NCI-H2171 treated with DMSO at 0.1 percent for 48 hours (cell line): ENCODE measurements at places on chromosomes 7 and 10.
A peak's percentile ranks its signal among the peaks of the same experiment; 100 is the strongest.

GRCh38 chr10:132383751-132384196 lies 13.2 kb upstream of the PWWP2B start:
- no peak for DNase-seq

DNA sequence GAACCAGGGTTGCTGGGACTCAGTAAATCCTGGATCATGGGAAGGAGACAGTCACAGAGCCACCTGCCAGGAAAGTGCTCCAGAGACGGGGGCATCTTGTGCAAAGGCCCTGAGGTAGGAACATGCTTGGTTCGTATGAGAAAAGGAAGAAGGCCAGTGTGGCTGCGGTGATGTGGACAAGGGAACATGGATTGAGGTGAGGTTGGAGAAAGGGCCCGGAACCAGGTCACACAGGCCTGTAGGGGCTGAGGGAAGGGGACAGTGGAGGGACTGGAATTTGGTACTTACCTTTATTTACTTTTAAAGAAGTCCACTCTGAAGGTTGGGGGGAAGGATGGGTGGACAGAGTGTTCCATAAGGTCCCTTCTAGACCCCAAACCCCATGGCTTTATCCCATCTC lies 32.9 kb upstream of the CXCL12 start:
- DNase-seq: no peak

DNA sequence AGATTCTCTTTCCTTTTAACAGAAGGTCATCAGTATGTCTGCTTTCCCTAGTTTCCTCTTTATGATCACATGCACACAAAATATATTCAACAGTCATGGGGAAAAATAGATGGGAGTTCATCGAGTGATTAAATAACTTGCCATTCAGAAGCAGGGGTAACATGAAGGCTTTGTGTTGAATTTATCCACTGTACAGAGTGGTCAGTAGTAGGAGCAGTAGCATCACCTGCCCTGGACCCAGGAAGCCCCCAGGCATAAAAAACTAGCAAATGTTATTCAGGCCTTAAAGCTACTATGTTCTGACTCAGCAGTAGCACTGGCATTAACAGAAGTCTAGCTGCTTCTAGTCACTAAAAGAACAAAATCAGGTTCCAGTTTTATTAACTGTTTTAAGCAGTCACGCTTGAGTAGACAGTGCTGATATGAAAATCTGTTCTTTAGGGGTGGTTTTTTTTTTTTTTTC lies 31.4 kb upstream of the FAM133B start:
- no peak for DNase-seq

- peak; percentile 90 for DNase-seq
Measured at GRCh38 chr7:50531401-50531911, 33.7 kb downstream of the DDC start.

- DNase-seq: no peak
Measured at GRCh38 chr10:78045237-78045636, 11.6 kb downstream of the RPS24 start.

- DNase-seq: no peak
Measured at GRCh38 chr7:11355399-11356005, 381.8 kb downstream of the PHF14 start.

DNA sequence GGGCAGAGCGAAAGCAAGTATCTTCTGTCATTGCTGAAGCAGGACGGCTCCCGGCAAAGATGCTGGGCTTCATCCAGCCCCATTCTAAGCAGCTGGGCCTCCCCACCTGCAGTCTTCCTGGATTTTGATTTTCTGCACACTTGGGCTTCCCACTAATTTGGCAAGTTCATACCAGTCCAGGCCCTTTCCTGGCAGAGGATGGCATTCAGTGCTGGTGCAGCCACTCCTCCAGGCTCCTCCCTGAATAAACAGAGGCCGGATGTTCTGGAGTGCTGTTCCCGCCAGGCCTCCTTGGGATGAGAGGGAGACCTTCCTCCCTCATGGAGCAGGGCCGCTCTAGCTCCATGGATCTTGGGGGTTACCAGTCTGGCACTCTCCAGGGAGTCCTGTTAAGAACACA lies 3.4 kb downstream of the BAG3 start:
- DNase-seq: peak; percentile 78

- no peak for DNase-seq
Measured at GRCh38 chr10:70432101-70432500, 9.4 kb downstream of the NODAL start.

DNA sequence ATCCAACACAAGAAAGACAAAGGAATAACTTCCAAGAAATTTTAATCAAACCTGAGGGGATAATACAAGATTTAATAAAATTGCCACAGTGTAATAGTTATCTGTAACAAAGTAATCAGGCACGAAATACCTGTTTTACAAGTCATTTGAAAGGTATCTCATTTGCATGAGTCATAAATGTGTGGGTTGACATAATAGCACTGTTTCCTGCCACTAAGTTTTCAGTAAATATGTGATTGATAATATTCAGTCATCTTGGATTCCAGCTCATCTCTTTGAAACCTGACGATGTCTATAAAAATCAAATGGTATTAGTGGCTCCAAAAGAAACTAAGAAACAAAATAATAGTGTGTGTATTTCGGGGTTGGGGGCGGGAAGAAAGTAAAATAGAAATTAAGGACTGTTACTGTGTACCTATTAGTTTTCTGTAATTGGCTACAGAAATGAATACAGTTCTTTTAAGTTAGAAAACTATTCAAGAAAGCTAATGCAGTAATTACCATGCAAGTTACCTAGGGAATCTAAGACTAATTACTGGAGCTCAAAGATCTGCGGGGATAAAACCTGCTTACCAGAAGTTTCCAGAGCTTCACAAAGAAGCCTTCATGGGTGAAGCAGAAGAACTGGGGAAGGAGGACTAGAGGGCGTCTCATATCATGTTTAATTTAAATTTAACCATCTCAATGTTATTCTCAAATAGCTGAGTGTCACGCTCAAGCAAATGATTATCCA lies 100.7 kb downstream of the ST8SIA6 start:
- no peak for DNase-seq

- no peak for DNase-seq
Measured at GRCh38 chr7:10588084-10588483, 385.6 kb upstream of the PHF14 start.

GRCh38 chr7:107035446-107035845 lies 9.1 kb upstream of the PRKAR2B start:
- DNase-seq: no peak

- DNase-seq: no peak
Measured at GRCh38 chr10:106502641-106503040, 661.9 kb downstream of the SORCS1 start.

DNA sequence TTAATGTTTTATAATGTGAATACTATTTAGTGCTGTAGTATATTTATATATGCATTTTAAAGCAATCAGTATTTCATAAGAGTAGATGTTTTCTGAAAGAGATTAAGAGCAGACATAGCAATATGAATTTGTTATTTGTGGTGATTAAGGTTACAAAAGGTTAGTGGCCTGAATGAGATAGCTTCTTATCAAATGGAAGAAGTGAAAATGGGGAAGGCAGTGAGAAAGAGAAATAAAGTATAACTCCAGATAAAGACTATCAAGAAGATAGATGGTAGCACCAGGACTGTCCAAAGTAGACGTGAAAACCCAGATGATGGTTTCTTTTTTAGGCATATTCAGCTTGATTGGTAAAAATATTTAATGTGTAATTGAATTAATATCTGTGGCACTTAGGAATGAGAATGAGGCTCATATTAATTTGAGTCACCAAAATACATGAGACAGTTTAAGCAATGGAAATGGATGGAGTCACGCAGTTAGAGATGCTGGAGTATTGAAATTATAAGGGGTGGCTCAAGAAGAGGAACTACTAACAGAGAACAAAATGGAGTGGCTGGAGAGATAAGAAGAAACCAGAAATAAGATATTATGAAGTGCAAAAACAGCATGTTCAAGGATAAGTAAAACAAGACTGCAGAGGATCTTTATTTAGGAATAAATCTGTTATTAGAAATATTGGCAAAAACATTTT lies 288.0 kb upstream of the SEMA3C start:
- no peak for DNase-seq

DNA sequence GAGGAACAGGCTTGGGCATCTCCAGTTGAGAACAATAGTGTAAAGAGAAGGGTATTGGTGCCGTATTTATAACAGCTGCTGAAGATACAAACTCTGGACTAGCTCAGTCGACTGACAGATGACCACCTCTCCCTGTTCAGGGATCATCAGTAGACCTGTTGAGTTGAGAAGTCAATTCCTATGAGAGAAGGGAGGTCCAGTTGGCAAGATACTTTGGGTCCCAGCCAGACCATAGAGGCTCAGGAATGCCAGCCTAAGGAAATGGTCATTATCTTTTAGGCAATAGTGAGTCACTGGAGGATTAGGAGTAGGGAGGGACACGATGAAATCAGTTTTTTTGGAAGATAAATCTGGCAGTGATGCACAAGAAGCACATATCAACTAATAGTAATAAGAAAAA lies 202.9 kb downstream of the TRIL start:
- DNase-seq: no peak

GRCh38 chr10:86855513-86855912 lies 99.1 kb downstream of the BMPR1A start:
- DNase-seq: no peak

- DNase-seq: no peak
Measured at GRCh38 chr7:153935095-153935494, 117.1 kb upstream of the DPP6 start.

DNA sequence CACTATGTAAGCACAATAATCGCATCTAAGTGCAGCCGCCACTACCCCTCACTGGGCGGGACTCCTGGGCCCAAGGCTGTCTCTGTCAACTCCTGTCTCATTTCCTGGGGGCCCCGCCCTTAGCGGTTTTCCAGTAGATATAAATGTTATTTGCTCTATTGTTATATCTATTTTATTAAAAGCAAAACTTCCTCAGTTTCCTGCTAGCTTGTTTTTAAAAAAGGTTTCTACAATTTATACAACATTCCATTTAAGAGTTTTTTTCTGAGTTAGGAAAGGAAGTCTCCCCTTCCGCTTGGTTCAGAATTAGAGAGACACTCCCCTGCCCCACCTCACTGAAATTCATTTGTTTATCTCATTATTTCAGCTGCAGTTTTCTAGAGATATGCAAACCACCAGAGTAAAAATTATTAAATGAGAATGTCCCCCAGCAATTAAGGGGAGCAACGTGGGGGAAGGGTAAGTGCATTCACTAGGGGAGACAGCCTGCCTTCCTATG lies 82.7 kb downstream of the RAMP3 start:
- DNase-seq: no peak

GRCh38 chr10:73554721-73555120 lies 36.4 kb downstream of the USP54 start:
- no peak for DNase-seq

- DNase-seq: no peak
Measured at GRCh38 chr7:1532456-1533254, 2.2 kb downstream of the MAFK start.

DNA sequence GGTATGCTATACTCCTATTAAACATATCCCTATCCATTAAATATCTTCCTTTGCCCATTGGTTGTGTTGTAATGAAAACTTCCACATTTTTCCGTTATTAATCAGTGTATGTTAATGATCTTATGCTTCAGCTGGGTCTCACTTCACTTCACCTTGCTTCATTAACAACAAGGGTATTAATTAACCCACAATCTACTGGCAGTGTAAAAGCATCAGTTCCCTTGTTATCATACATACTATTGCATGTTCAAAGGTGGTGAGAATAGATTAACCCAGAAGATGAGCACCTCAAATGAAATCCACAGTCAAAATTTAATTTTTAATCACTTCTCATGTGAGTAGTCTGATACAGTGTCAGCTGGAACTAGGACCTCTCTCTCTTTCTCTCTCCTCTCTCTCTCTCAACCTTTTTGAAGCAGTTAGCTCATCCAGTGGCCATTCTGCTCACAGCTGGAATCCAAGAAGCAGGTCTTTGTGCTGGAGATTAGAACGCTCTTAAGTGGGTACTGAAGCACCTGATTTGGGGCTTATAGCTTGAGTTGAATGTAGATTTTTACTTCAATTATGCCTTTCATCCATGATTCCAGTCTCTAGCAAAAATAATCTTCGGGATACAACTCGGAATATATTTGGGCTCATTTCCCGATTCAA lies 172.3 kb downstream of the RAPGEF5 start:
- DNase-seq: no peak

GRCh38 chr10:73647875-73648651 lies 6.8 kb upstream of the MYOZ1 start:
- DNase-seq: no peak

DNA sequence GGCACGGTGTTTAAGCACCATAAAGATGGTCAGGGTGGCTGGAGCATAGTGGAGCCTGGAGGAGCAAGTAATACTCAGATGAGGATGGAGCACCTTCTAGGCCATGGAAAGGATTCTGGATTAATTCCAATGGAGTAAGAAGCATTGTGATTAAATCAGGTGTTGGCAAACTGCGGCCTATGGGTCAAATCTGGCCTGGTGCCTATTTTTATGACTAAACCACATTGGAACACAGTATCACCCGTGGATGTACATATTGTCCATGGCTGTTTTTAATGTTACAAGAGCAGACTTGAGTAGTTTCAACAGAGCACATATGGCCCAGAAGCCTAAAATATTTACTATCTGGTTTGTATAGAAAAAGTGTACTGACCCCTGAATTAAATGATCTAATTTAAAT lies 49.9 kb upstream of the TMEM248 start:
- no peak for DNase-seq

GRCh38 chr7:80731281-80731680 lies 92.8 kb downstream of the CD36 start:
- DNase-seq: no peak

DNA sequence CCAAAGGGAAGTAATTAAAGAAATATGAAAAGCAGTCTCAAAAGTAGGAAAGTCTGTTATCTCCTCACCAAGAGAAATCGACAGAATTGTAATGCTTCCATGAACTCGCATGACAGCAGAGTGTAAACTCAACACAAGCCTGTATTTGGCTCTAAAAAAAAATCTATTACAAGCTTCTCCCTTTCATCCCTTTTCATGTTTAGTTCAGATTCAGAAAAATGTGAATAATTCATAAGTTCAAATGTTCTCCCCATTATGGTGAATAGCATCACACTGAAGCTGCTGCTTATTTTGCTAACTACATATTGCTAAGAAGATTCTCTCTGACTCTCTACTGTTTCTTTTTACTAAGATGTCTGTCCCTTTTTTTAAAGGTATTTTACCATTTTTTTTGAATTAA lies 910.3 kb upstream of the MBL2 start:
- no peak for DNase-seq

GRCh38 chr10:112775892-112776674 lies 174.0 kb upstream of the TCF7L2 start:
- peak; percentile 55 for DNase-seq

DNA sequence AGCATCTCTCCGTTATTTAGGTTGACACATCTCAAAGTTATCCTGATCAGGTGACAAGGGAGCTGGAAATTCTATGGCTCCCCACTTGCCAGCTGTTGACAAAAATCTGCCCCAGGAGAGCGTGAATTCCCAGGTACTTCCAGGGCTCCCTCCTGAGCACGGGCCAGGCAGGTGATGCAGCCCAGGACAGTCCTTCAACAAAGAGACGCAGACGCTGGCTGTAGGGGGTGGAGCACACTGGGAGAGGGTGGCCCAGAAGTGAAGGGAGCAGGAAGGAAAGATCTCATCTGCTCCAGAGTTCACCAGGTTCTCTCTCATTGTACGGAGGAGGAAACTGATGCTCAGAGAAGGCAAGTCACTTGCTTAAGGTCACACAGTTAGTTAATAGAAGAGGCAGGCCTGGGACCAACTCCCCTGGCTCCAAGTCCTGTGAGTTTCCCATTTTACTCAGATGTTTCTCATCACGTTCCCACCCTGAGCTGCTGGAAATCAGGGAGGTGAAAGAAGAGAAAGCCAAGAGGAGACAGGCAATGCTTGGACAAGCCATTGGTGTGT lies 41.0 kb upstream of the CHST3 start:
- DNase-seq: peak; percentile 34

- DNase-seq: no peak
Measured at GRCh38 chr7:117047496-117047895, 94.2 kb downstream of the ST7 start.

- no peak for DNase-seq
Measured at GRCh38 chr7:18535810-18536415, 40.4 kb downstream of the HDAC9 start.
